T-helper 1 cell (primary cell): ENCODE measurements at places on chromosomes 3 and 15.

DNA sequence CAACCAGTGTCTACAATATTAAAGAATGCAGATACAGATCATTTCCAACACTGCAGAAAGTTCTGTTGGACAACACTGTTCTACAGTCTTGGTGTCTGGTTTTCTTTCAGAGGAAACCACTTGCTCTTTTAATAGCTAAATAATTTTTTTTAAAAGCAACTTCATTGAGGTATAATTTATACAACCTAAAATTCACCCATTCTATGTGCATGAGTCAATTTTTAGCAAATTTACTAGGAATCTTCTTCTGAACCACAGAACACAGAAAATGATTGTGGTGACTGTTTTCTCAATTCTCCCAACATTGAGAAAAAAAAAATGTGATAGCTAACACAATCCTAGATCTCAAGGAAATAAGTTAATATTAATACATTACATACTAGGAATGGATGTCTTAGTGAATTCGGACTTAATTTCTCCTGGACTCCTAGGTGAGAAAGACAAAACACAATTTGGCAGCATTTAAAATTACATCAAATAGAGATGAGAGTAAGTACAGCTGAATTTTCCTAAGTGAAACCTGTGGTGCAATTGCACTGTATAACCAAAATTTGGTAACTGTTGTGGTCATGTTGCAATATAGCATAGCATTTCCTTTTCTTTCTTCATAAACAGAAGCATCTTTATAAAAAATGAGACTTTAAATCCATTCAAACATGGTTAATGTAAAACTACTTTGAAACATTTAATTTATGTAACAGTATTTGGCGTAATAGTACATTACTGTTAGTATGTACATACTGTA is 15.3 kb upstream of the PLCL2 start:
- no peak for DNase-seq

- DNase-seq = no peak
Measured at GRCh38 chr3:151827816-151828215, 13.9 kb downstream of the AADAC start.

DNA sequence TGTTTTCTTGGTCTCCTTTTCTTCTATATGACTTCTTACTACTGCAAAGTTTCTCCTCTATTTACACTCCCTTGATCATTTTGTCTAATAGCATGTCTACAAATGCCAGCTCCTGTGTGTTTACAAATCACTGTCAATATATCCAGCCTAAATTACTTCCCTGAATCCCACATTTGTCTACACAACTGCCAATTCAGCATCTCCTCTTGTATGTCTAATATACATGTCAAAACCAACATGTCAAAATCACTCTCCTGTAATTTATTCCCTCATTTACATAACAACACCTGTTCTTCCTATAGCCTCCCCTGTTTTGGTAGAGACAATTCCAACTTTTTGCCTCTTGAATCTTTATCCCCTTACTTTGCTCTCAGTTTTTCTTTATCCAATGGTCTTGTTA is 359.3 kb downstream of the PLOD2 start:
- no peak for DNase-seq

GRCh38 chr15:84816694-84817465 is at the start of gene ALPK3:
TSS of gene ALPK3 (plus strand) at chr15:84817356. CDS start at chr15:84817453, 97 bp downstream.
- no peak for DNase-seq

GRCh38 chr3:134334901-134335280 is 39.4 kb downstream of the AMOTL2 start:
- DNase-seq = no peak

- no peak for DNase-seq
Measured at GRCh38 chr3:17088602-17089313, 204.0 kb downstream of the PLCL2 start.

DNA sequence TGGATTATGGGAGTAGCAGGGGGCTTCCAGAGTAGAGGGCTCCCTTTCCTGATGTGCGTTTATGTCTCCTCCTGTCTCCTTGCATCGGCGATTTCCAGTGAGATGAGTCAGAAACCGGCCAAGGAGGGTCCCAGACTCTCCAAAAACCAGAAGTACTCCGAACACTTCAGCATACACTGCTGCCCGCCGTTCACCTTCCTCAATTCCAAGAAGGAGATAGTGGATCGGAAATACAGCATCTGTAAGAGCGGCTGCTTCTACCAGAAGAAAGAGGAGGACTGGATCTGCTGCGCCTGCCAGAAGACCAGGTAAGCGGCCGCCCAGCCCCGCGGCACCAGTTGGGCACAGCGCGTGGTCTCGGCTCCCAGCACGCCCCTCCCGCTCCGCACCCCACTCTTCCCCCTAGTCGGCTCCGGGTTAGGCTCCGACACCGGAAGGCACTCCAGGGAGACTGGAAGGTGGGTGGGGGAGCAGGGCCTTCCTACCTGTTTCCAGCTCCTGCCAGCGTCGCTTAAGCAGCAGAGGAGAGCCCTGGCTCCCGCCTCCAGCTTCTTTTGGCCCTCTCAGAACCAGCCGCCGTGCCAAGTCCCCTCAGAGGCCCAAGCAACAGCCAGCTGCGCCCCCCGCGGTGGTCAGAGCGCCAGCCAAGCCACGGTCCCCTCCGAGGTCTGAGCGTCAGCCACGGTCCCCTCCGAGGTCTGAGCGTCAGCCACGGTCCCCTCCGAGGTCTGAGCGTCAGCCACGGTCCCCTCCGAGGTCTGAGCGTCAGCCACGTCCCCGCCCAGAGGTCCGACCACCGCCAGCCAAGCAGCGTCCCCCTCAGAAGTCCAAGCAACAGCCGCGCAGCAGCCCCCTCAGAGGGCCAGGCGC is 34.7 kb downstream of the MOBP start:
- DNase-seq = no peak

GRCh38 chr3:94431876-94432570 is 369.2 kb downstream of the NSUN3 start:
- DNase-seq = no peak

- DNase-seq = no peak
Measured at GRCh38 chr3:138348754-138349739, 668 bp downstream of the MRAS start.

GRCh38 chr3:71896751-71897150 is 111.8 kb upstream of the PROK2 start:
- no peak for DNase-seq

- DNase-seq = no peak
Measured at GRCh38 chr3:57694146-57694545, 1.3 kb upstream of the DENND6A start.

DNA sequence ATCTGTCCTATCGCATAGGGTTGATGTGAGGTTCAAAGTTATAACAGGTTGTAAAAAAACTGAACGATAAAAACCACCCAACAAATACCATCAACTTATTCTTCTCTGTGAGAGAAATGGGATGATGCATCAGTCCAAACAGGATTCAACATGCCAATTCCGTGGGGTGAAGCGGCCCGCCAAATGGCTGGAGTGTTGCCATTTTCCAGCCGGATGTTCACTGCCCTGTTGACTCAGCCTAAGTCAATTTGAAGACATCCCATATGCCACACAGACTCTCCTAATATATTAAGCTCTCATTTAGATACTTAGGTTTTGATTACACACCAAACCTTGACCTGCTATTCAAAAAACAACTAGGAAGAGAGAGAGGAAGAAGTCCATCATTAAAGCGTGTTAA is 311.1 kb downstream of the VPS13C start:
- no peak for DNase-seq

- no peak for DNase-seq
Measured at GRCh38 chr3:33001889-33002288, 50.4 kb downstream of the CCR4 start.

GRCh38 chr15:72685301-72685924 is 569 bp downstream of the HIGD2B start:
- DNase-seq = no peak

GRCh38 chr3:150324788-150325187 is 83.3 kb upstream of the TSC22D2 start:
- DNase-seq = no peak

- DNase-seq = no peak
Measured at GRCh38 chr3:52524752-52525679, 8.6 kb downstream of the NT5DC2 start.

- no peak for DNase-seq
Measured at GRCh38 chr3:178295292-178295912, 240.8 kb upstream of the KCNMB2 start.
